T-cell (primary cell): ENCODE measurements at places on chromosomes 5 and 9.
A peak's percentile ranks its signal among the peaks of the same experiment; 100 is the strongest.

DNA sequence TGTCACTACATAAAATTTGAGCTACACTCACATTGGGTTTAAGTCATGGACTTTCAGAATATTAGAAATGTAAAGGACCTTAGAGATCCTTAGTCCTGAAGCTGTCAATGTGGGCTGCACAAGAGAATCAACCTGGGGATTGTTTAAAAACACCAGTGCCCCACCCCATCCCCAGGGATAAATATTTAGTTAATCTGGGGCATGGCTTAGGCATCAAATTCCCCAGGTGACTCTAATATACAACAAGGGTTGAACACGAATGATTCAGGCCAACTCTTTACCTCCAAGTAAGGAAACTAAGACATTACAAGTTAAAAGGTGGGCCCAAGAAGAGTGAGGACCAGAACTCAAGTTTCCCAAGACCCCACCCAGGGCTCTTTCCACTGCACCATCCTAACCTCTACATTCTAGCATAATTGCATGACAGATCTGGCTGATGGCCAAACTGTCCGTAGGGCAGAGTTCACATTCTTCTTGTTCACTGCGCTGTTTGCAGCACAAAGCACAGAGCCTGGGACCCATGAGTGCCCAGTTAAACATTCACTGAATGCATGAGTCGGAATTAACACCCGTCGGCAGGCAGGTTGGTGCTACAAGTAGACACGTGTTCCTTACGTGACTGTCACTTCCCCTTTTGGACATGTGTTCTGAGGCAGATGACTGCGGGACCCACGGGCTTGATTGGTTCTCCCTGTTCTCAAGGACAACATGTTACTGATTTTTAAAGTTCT is 25.2 kb downstream of the CYFIP2 start:
- DNase-seq: no peak

DNA sequence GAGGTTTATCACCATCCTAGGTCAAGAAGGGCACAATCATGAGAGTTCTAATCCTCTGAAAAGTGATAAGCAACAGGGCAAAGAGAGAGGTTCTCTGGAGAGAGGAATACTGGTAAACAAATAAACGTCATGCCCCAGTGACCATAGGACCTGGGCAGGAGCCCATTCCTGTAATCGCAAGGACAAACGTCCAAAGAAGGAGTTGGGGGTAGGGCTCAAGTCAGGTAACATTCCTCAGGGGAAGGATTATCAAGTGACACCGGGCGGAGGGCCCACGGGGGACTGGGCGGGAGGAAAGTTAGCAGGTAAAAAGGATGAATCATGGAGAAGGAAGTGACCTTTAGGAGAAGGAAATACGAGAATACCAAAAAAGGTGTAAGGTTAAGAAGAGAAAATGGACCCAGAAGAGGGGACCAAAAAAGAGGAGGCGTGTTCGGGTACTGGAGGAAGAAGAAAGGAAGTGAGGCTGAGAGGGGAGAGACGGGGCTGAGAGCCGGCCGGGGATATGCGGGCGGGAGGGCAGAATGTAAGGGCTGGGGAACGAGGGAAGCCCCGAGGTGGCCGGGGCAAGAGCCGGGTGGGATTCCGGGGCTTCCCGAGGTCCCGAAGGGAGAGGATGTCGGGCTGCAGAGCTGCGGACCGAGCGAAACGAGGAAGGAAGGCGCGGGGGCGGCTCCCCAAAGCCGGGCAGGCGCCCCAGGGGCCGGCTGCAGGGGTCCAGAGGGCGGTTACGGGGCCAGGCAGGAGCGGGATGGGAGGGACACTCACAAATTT is 583 bp downstream of the DIAPH1 start:
- DNase-seq: peak; percentile 37

DNA sequence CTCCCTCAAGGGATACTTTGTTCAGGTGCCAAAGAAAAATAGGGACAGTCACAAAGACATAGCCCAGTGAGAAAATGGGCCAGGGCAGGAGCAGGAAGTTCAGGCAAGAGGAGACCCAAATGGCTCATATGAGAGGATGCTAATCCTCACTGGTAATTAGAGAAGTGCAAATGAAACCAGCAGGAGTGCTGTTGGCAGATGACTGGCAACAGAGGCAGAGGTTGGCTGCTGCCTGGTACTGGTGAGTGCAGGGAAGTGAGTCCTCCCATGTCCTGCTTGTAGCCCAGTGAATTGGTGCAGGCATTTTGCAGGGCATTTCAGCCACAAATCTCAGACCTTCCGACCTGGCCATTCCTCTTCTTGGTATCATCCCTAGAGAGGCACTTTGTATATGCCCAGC is 23.5 kb downstream of the ODF2 start:
- DNase-seq: no peak

- no peak for DNase-seq
Observed at GRCh38 chr9:114098021-114098935, 814 bp downstream of the KIF12 start.
